Kidney epithelial cell (primary cell): ENCODE measurements at places on chromosomes 1 and 21. TPM values are rescaled to one million over a fixed set of nuclear protein-coding genes. Genes with fewer than 3 reads are reported as not detected.

- DNase-seq = no peak
Observed at GRCh38 chr1:62954758-62955157, 170.8 kb downstream of the ATG4C start.

DNA sequence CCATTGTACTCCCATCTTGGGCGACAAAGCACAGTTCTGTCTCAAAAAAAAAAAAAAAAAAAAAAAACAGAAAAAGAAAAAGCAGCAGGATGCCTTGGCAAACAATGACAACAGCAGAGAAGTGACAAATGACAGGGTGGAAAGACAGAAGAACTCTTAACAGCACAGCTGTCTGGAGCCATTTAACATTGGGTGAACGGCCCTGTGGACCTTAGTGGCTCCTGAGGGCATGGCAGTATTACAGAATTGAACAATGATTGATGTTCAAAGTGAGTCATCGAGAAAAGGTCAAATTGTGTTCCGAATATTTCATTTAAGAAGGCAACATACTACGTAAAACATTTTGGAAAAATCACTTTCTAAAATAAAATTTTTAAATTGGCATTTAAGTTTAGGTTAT lies 30.0 kb downstream of the DNASE2B start:
- no peak for DNase-seq

The FOXE3 gene
- not detected in 2 replicates for total RNA-seq

DNA sequence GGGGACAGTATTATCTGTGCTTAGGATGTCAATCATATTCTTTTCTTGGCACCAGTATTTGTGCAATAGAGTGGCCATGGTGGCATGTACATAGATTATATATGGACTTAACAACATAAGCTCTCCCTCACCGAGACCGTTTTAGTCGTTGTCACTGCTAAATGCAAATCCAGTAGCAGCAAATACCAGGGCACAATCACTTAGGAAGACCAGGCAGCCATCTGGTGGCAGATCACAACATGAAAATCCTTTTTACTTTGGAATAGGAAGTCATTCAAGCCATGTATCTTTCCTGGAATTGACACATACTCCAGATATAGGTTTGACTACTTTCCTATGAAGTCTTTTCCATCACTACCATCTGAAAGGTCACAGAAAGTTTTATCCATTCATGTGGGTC lies 53.2 kb upstream of the C1orf87 start:
- no peak for DNase-seq

GRCh38 chr1:230288641-230289349 lies 137.3 kb downstream of the PGBD5 start:
- no peak for DNase-seq
